ENCODE measurements at places on chromosomes 2 and 18.

- no peak for DNase-seq
These were observed 55.3 kb upstream of the SULT1C3 start for GRCh38 chr2:108184419-108184818.

- DNase-seq = peak; percentile 24
These were observed 54.8 kb upstream of the TUBA3E start for GRCh38 chr2:130252880-130253645.

DNA sequence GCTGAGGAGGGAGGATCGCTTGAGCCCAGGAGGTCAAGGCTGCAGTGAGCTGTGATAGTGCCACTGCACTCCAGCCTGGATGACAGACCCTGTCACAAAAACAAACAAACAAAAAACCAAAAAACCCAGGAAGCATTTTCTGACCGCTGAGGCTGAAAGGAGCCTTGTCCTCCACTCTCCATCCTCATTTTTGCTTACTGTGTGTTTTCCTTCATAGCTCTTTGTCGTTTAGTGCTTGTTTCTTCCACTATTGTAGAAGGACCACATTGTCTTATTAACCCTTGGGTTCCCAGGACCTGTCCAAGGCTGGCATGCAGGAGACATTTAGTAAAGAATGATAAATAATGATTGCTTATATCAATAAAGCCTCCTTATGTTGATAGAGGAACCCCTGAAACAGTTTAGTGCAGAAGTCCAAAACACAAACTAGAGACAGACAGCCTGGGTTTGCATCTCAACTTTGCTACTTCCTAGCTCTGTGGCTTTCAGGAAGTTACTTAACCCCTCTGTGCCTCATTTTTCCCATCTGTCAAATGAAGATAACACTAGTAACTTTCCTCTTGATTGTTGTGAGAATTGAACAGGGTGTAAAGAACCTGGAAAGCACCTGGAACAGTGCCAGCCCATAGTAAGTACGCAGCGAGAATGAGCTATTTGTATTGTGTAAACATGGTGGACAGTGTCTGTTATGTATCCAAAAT lies 126.0 kb downstream of the LPIN1 start:
- DNase-seq = no peak

DNA sequence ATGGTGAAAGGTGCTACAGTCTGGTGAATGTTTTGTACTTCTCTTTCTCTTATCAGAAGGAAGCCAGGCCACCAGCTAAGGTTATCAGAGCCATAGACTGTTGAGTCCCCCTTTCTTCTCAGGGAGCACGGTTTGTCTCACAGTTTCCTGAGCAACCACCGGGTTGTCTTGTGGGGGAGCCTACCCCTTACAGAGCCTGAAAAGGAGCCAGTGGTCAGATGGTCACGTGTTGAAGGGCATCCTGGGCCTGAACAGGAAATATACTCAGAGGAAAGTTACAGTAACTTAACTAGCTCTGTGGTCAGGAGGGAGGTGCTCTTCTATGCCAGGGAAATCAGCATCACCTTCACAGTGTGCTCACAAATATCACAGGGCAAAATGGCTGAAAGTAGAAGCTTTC lies 11.6 kb downstream of the CD28 start:
- DNase-seq = no peak

- peak; percentile 9 for DNase-seq
These were observed 18.5 kb upstream of the NFE2L2 start for GRCh38 chr2:177282787-177283572.

GRCh38 chr2:105411720-105412407 lies 13.0 kb upstream of the FHL2 start:
- no peak for DNase-seq

- DNase-seq = no peak
These were observed 47.6 kb upstream of the FAM124B start for GRCh38 chr2:224449212-224450147.

GRCh38 chr18:26804519-26804918 lies 61.0 kb downstream of the AQP4 start:
- no peak for DNase-seq

- no peak for DNase-seq
These were observed 208.9 kb downstream of the ZEB2 start for GRCh38 chr2:144310889-144311608.

DNA sequence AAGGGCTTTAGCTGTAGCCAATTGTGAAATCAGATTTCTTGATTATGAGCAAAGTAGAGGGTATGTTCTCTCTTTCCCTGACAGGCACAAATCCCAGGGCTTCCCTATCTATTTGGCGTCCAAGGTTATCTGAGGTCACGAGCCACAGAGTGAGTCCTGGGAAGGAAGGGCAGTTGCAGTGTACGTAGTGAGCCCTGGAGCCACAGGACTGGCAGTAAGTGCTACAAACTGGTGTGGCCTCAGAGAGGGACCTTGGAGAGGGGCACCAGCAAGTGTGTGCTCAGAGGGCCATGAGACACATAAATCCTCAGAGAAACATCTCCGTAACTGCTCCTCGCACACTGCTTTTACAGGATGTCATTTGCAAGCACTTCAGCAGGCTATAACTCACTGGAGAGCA lies 115.5 kb upstream of the SH3BP4 start:
- no peak for DNase-seq

GRCh38 chr2:149816756-149817551 lies 229.4 kb upstream of the MMADHC start:
- DNase-seq = no peak

- DNase-seq = peak; percentile 16
These were observed 150.7 kb upstream of the DLX2 start for GRCh38 chr2:172253190-172254052.

- DNase-seq = no peak
These were observed 218.4 kb downstream of the CDH20 start for GRCh38 chr18:61551586-61551985.

DNA sequence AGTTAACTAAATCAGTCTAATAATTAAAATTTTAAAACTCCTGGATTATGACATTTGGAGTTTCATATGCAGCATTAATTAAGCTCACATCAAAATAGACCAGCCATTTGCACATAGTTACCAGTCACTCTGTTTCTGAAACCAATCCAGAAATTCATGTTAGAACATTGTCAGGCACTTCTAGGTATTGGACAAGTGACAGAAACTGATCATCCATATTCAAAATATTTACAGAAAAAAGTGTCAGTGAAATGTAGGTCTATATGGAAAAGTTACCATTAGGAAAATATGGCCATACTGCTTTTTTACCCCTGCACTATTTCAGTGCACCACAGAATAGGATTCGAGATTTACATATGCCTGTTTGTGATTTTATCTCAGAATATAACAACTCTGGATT lies 33.4 kb downstream of the UPP2 start:
- no peak for DNase-seq

DNA sequence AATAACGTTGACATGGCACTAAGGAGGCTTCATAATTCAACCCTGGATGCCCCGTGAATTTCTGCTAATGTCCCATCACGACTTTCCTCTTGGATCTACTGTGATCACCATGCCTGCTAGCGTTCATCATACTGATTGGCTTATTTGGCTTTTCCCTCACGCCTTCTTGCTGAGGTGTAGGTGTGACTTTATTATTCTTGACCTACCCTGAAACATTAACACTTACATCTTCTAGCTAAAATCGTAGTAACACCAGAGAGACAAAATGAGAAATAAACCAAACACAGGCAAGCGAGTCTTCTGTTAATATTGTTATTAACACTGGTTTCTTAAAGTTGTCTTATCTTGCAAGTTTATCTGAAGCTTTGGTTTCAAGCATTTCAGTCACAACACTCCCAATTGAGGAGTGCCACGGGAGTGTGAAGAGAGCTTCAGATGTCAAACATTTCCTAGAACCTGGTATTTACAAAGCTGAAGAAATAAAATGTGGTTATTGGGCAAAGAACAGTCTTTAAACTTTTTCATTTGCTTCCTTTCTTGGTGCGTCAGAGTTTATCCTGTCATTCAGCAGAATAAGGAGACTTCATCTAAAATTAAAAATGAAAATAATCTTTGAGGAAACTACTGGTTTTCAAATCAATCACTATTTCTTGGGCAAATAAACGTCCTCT lies 15.4 kb upstream of the STAT1 start:
- DNase-seq = no peak

- DNase-seq = no peak
These were observed 280.0 kb downstream of the GULP1 start for GRCh38 chr2:188571543-188572303.

GRCh38 chr18:69588301-69588700 lies 187.6 kb downstream of the DOK6 start:
- DNase-seq = no peak

DNA sequence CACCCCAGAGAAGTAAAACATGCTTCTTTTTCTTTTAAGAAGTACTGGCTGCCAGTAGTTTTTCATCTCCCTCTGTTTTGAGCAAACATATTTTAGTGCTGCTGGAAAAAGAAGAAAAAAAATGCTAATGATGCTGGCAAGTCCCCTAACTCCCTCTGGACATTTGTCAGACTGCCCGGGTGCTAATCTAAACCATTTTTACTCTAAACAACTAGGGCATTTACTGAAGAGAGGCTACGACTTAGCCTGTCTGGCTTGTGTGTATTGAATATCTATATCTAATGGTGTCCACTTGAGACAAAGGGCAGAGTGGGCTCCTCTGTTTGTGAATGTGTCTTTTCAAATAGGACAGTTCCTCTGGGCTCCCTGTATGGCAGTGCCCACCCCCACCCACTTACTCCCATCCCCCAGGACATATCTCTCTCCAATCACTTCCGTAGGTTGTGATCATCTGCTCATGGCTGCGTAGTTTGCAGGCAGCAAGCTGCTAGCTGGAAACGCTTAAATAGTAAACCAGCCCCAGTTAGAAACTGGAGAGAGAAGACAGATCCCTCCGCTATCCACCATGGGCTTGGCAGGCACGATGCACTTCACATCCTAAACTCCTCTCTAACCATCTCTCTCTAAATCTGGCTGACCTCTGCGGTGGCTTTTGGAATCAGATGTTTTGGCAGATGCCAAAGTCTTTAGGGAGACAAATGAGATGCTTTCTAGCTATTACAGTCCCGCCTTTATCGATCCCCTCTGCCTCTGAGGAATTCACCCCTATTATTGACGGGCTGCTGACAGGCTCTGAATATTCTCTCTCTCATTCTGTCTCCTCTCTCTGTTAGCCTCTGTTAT lies 58.3 kb downstream of the DOCK10 start:
- DNase-seq = no peak

DNA sequence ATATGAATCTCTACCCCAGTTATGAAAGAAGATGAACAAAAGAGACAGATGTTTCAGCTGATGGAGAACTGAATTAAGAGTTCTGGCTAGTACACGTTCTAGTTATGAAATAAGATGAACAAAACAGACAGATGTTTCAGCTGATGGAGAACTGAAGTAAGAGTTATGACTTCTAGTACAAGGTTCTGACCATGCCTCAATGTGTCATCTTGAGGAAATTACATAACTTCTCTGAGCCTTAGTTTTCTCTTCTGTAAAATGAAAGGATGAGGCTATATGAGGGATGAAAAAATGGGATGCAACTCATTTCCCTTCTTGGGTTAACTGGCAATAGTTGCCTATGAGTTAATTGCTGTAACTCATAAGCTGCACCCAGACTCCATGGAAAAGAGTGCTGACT lies 92.9 kb upstream of the WDR75 start:
- no peak for DNase-seq

All from DMS79 treated with DMSO at 0.1 percent for 48 hours (cell line).